ENCODE measurements at places on chromosomes 4 and X.

GRCh38 chr4:1154126-1154522, 18.3 kb downstream of the SPON2 start:
- no peak for DNase-seq

- peak; percentile 97 for DNase-seq
Measured at GRCh38 chr4:83548151-83548905, 12.4 kb downstream of the GPAT3 start.

DNA sequence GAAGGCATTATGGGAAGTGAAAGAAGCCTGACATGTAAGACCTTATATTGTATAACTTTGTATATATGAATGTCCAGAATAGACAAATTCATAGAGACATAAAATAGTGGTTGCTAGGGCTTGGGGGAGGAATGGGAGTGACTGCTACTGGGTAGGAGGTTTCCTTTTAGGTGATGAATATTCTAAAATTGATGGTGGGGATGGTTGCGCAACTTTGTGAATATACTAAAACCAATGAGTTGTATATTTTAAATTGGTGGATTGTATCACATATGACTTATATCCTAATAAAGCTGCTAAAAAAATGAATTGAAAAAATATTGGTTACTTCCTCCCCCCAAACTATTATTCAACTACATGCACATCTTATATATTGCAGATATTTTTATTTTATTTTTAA, 70.0 kb downstream of the UCHL1 start:
- no peak for DNase-seq

- no peak for DNase-seq
Measured at GRCh38 chrX:1778817-1779216, 164.0 kb downstream of the ASMT start.

GRCh38 chr4:153266988-153267387, 62.7 kb downstream of the TRIM2 start:
- no peak for DNase-seq

DNA sequence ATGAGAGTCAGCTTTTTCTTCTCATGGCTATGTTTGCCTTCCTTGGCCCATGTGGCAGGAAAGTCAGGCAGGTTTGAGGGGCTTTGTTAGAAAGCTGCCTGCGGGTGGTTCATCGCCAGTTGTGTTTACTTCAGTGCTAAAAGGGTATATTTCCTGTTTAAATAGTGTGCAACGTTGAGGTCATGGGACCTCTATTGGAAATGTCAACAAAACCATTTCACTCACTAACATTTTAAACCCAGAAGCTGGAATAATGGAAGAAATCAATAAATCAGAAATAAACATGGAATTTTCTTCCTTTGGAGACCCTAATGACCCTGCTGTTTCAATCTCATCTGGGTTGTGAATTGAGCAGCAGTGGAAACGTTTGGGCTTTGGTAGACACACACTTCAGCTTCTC, 185.8 kb downstream of the ANKRD50 start:
- no peak for DNase-seq

DNA sequence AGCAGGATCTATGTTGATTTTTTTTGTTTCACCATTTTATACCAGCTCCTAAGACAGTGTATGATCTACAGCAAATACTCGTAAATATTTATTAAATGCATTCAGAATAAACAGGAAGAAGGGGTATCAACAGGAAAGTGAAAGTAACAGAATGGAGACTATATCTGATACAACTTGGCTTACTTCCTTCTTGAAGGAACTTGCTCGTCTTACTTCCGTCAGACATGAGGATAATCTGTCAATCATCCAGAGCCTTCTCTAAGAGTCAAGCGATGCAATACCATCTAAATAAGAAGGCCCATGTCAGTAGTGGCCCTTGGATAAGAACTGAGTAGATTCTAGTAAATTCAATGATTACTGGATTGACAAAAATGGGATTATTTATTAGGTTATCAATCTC, 84.2 kb downstream of the CAMK2D start:
- DNase-seq = no peak

GRCh38 chr4:87853108-87853507, 20.3 kb downstream of the MEPE start:
- peak; percentile 62 for DNase-seq

- DNase-seq = peak; percentile 62
Measured at GRCh38 chr4:2482693-2483092, 13.8 kb downstream of the RNF4 start.
